ENCODE measurements at places on chromosomes 1 and 21. TPM values are rescaled to one million over a fixed set of nuclear protein-coding genes. Genes with fewer than 3 reads are reported as not detected.

The CACHD1 gene
- total RNA-seq, result 2.7 TPM

The CLCNKA gene
- total RNA-seq, result 0.16 TPM

The UMODL1 gene
- total RNA-seq, result 0.08 TPM

The TCHH gene
- total RNA-seq, result not detected

The CFAP107 gene
- total RNA-seq, result not detected

GRCh38 chr1:208172423-208173145 lies 71.6 kb downstream of the PLXNA2 start:
- H3K27me3 ChIP-seq, result no peaks in the 10 kb centered on the region
- DNase-seq, result no peak
- peaks cover 74% of the 10 kb centered on the region for H3K4me1 ChIP-seq
- H3K36me3 ChIP-seq, result no peaks in the 10 kb centered on the region

- peak overlapping the region; percentile 70 for H3K27ac ChIP-seq
- DNase-seq, result peak; percentile 47
- H3K4me3 ChIP-seq, result no peak overlapping the region
- peaks cover 34% of the 10 kb centered on the region for H3K36me3 ChIP-seq
- no peaks in the 10 kb centered on the region for H3K27me3 ChIP-seq
- H3K4me1 ChIP-seq, result peaks cover 36% of the 10 kb centered on the region
Observed at GRCh38 chr21:33441489-33442477, 38.0 kb downstream of the TMEM50B start.

- H3K4me1 ChIP-seq, result no peaks in the 10 kb centered on the region
- no peak overlapping the region for H3K27ac ChIP-seq
- no peaks in the 10 kb centered on the region for H3K36me3 ChIP-seq
- H3K4me3 ChIP-seq, result no peak overlapping the region
- H3K27me3 ChIP-seq, result no peaks in the 10 kb centered on the region
Observed at GRCh38 chr1:223052931-223053330, 90.1 kb downstream of the TLR5 start.

DNA sequence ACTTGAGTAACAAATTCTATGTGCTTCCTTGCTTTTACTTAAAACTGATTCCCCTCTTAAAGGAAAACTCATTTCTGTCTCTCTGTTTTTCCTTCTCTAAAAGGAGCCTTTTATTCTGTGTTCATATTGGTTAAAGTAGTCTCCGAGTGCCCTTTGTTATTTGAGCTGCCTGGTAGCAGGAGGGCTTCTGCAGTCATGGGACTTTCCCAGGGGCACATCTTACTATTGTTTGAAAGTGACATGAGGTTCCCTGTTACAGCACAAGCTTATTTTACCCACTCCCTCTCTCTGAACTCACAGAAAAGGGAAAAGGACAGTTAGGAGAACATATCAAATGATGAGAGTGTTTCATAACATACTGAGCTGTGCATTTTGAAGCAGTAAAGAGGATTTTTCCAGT lies 58.1 kb upstream of the ANGPTL1 start:
- no peak for DNase-seq
- H3K4me1 ChIP-seq, result peaks cover 64% of the 10 kb centered on the region
- H3K4me3 ChIP-seq, result no peak overlapping the region
- H3K36me3 ChIP-seq, result no peaks in the 10 kb centered on the region
- peak overlapping the region; percentile 89 for H3K27ac ChIP-seq
- H3K27me3 ChIP-seq, result no peaks in the 10 kb centered on the region

DNA sequence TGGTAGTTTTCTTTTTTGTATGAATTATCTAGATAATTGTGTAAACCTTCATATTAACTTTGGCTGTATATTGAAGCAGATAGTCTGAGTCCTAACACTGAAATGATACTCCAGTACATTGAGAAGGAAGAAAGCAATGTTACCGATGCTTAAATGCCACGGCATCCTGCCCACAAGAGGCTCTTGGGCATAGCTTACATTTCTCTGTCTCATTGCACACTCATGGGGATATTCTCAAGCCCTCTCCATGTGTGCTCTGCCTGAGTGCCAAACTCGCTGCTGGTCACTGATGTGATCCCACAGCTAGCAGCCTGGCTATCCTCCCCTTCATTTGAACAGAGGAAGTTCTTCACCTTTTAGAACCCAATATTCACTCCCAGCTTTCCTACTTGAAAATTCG lies 179.4 kb downstream of the TGFB2 start:
- H3K27ac ChIP-seq, result no peak overlapping the region
- H3K27me3 ChIP-seq, result no peaks in the 10 kb centered on the region
- H3K4me3 ChIP-seq, result no peak overlapping the region
- no peak for DNase-seq

DNA sequence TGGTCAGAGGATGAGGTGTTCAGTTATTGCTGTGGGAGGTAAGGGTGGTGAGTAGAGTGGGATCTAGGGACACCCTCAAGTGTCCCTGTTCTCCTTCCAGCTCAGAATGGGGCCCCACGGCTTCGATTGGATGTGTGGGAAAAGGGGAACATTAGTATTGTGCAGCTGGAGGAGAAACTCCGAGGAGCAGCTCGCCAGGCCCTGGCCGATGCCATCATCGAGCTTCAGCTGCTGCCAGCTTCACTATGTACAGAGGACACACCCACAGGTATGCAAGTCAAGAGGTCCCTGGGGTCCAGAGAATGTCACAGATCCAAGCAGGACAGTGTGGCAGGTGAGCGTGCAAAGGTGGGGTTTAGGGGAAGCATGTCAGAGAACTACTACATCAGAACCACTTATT lies 13.9 kb downstream of the HYI start:
- H3K27ac ChIP-seq, result no peak overlapping the region
- no peak overlapping the region for H3K4me3 ChIP-seq
- H3K36me3 ChIP-seq, result peaks cover 75% of the 10 kb centered on the region
- H3K27me3 ChIP-seq, result no peaks in the 10 kb centered on the region
- no peak for DNase-seq
- peaks cover 16% of the 10 kb centered on the region for H3K4me1 ChIP-seq

DNA sequence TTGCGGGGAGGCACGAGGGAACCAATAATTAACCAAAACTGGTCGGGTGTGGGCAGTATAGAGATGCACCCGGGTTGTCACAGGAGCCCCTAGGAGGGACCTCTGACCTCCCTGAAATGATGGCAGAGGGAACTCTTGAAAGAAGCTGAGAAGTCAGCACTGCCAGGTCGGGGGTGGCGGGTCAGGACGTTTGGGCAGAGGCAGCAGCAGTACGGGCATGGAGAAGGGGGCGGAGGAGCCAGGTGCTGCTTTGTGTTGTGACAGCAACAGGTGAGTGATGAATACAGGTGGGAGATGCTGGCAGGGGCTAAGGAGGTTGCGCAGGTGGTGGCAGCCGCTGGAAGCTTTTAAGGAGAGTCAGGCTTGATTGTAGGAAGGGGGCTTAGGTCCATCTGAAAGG lies 11.7 kb downstream of the TNFRSF1B start:
- H3K36me3 ChIP-seq, result no peaks in the 10 kb centered on the region
- no peak overlapping the region for H3K4me3 ChIP-seq
- peaks cover 14% of the 10 kb centered on the region for H3K27me3 ChIP-seq
- no peak for DNase-seq
- H3K27ac ChIP-seq, result peak overlapping the region; percentile 94
- H3K4me1 ChIP-seq, result peaks cover 93% of the 10 kb centered on the region

DNA sequence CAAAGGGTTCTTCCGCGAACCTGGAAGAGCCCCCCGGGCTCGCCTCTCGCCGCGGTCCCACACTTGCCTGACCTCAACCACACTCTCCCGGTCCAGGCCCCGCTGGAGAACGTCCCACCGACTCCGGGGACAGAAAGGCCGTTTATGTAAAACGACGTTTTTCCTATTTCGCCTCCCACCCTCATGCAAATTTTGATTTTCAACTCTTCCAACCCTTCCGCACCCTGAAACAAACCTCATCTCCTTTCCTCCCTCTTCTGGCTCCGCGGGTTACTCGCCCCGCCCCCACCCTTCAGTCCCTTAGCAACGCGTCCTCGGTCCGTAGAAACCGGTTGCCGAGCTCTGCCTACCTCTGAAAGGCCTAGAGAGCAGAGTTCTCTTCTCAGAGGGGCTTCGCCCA lies at the start of gene C1orf141:
C1orf141 (minus strand) TSS at position 276 of the 400 bp plus-strand sequence. CDS start 7,730 bp downstream, outside the sequence.
- no peak for DNase-seq
- H3K4me1 ChIP-seq, result no peaks in the 10 kb centered on the region
- H3K36me3 ChIP-seq, result no peaks in the 10 kb centered on the region
- no peak within 1 kb of the TSS for H3K27ac ChIP-seq

DNA sequence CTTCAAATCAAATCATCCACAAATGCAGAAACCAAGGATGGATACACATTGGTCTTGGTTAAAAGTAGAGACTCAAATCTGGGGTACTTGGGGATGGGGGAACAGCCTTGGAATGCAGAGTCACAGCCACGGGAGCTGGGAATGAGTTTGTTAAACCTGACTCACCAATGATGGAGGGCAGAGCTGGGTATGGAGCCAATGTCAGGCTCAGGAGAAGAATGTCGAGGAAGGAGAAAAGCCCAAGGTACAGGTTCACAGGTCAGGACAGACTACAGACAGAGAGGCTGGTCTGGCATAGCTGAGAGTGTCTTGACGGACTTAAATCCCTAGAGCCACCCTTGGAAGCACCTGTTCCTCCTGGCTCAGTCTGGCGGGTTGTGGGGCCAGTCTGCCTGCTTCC lies 237.6 kb downstream of the NTNG1 start:
- no peaks in the 10 kb centered on the region for H3K27me3 ChIP-seq
- no peak for DNase-seq
- H3K27ac ChIP-seq, result no peak overlapping the region
- H3K4me1 ChIP-seq, result no peaks in the 10 kb centered on the region

GRCh38 chr1:154344977-154345837 lies 19.9 kb downstream of the ATP8B2 start:
- no peak overlapping the region for H3K27ac ChIP-seq
- peaks cover 15% of the 10 kb centered on the region for H3K4me1 ChIP-seq
- DNase-seq, result no peak
- H3K27me3 ChIP-seq, result no peaks in the 10 kb centered on the region

GRCh38 chr1:100100202-100100601 lies 32.5 kb downstream of the SASS6 start:
- H3K27ac ChIP-seq, result no peak overlapping the region
- H3K4me1 ChIP-seq, result peaks cover 15% of the 10 kb centered on the region
- H3K27me3 ChIP-seq, result no peaks in the 10 kb centered on the region
- peaks cover 29% of the 10 kb centered on the region for H3K36me3 ChIP-seq

GRCh38 chr1:156772728-156773497 lies 5.6 kb downstream of the PRCC start:
- peak; percentile 41 for DNase-seq
- H3K27ac ChIP-seq, result peak overlapping the region; percentile 58
- peak overlapping the region; percentile 7 for H3K4me3 ChIP-seq
- no peaks in the 10 kb centered on the region for H3K27me3 ChIP-seq

- DNase-seq, result no peak
- H3K27ac ChIP-seq, result no peak overlapping the region
- H3K27me3 ChIP-seq, result no peaks in the 10 kb centered on the region
- H3K4me1 ChIP-seq, result peaks cover 4% of the 10 kb centered on the region
- no peak overlapping the region for H3K4me3 ChIP-seq
Observed at GRCh38 chr21:41819236-41819855, 52.5 kb upstream of the RIPK4 start.

GRCh38 chr1:14922942-14923726 lies 230.4 kb upstream of the TMEM51 start:
- peaks cover 16% of the 10 kb centered on the region for H3K4me1 ChIP-seq
- peaks cover 34% of the 10 kb centered on the region for H3K27me3 ChIP-seq
- no peak for DNase-seq
- H3K36me3 ChIP-seq, result no peaks in the 10 kb centered on the region
- H3K27ac ChIP-seq, result peak overlapping the region; percentile 74

GRCh38 chr1:207342332-207342731 lies 20.9 kb downstream of the CD55 start:
- H3K27ac ChIP-seq, result no peak overlapping the region
- H3K4me3 ChIP-seq, result no peak overlapping the region
- DNase-seq, result no peak
- H3K27me3 ChIP-seq, result no peaks in the 10 kb centered on the region

DNA sequence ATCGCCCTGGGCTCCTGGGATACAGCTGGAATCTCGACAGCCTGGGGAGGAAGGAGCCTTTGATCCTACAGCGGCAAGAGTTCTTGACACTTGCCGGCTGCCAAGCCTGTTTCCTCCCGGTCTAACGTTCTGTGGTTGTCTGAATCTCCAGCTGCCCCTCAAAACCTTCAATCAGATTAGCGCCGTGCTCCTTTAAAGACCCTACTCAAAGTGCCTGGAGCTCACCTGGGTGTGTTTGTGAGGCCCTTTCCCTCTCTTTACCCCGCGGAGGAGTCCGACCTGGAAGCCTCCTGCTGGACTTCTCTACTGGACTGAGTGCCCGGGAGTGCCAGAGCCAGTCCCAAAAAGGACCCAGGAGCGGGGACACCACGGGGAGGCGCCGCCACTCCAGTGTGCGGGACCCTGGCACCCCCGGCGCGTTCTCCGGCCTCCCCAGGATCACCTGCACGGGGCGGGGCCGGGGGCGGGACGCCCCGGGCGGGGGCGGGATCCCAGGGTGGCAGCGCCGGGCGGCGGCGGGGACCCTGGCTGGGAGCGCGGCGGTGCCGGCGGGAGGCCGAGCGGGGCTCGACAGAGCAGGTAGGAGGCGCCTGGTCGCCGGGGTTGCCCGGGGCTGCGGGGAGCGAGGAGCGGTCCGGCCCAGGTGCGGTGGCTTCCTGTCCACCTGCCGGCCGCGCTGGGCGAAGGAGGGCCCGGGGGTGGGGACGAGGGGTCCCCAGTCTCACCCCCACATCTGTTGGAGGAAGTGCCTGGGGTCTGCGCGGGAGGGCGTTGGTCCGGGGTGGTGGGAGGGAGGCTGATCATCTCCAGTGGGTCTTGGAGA lies at the start of gene NCMAP:
NCMAP (plus strand) TSS at position 497 of the 823 bp plus-strand sequence. CDS start 39,344 bp downstream, outside the sequence.
- H3K27ac ChIP-seq, result no peak within 1 kb of the TSS
- H3K4me3 ChIP-seq, result peak within 1 kb of the TSS; percentile 58
- H3K27me3 ChIP-seq, result peaks cover 50% of the 10 kb centered on the region
- peaks cover 21% of the 10 kb centered on the region for H3K4me1 ChIP-seq
- peak; percentile 24 for DNase-seq

DNA sequence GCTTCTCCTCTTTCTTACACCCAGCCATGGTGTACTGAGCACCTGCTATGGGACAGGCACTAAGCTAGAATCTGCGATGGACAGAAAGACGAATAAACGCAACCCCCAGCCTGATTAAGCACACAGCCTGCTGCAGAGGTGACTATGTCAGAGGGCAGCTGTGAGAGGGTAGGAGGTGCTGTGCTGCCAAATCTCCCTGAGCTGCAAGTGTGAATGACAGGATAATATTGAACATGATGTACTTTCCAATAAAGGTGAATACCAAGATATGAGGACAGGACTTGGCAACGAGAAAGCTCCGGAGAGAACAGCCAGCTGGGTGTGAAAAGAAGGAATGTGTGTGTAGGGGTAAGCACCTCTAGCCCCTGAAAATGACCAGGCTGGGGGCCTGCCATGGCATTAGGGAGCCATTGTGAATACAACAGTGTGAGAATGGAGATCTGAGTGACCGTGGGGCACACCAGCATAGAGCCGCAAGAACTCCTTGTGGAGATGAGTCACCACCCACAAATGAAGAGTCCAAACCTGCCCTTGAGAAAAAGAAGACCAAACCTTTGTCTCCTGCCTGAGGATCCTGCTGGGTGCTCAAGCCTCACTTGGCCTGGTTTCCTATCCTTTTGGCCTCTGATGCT lies 83.0 kb upstream of the ATF3 start:
- H3K4me1 ChIP-seq, result peaks cover 25% of the 10 kb centered on the region
- H3K36me3 ChIP-seq, result no peaks in the 10 kb centered on the region
- peak overlapping the region; percentile 88 for H3K27ac ChIP-seq
- H3K27me3 ChIP-seq, result no peaks in the 10 kb centered on the region
- DNase-seq, result peak; percentile 42

GRCh38 chr1:244085891-244086290 lies 34.8 kb downstream of the ZBTB18 start:
- no peak overlapping the region for H3K27ac ChIP-seq
- H3K36me3 ChIP-seq, result no peaks in the 10 kb centered on the region
- H3K27me3 ChIP-seq, result peaks cover 56% of the 10 kb centered on the region
